Heart left ventricle (tissue), 16 donors: ENCODE measurements at places on chromosomes 6 and 20. TPM values are rescaled to one million over a fixed set of nuclear protein-coding genes. Genes with fewer than 3 reads are reported as not detected.
A peak's percentile ranks its signal among the peaks of the same experiment; 100 is the strongest.

GRCh38 chr6:150600010-150600300 is 270 bp downstream of the PLEKHG1 start:
- no peak for DNase-seq
- no peaks in the 10 kb centered on the region for H3K4me1 ChIP-seq
- peak overlapping the region; percentile 89 for H3K27ac ChIP-seq
- H3K27me3 ChIP-seq, result no peaks in the 10 kb centered on the region

- no peak overlapping the region for H3K4me3 ChIP-seq
- H3K4me1 ChIP-seq, result no peaks in the 10 kb centered on the region
- no peak for DNase-seq
- no peak overlapping the region for H3K27ac ChIP-seq
- H3K36me3 ChIP-seq, result no peaks in the 10 kb centered on the region
- no peaks in the 10 kb centered on the region for H3K27me3 ChIP-seq
Observed at GRCh38 chr6:116157391-116157790, 31.5 kb upstream of the COL10A1 start.

GRCh38 chr6:26336355-26337198 is 28.4 kb upstream of the BTN3A2 start:
- no peak for DNase-seq
- H3K36me3 ChIP-seq, result no peaks in the 10 kb centered on the region
- peaks cover 27% of the 10 kb centered on the region for H3K27me3 ChIP-seq
- H3K4me1 ChIP-seq, result peaks cover 22% of the 10 kb centered on the region

- no peak for DNase-seq
- H3K4me3 ChIP-seq, result no peak overlapping the region
- H3K36me3 ChIP-seq, result no peaks in the 10 kb centered on the region
- H3K4me1 ChIP-seq, result no peaks in the 10 kb centered on the region
Observed at GRCh38 chr6:42512579-42512978, 51.2 kb upstream of the UBR2 start.

The HDGFL1 gene
- not detected for total RNA-seq

GRCh38 chr20:59095140-59095539 is 52.6 kb upstream of the PRELID3B start:
- H3K27me3 ChIP-seq, result no peaks in the 10 kb centered on the region
- H3K4me1 ChIP-seq, result no peaks in the 10 kb centered on the region

The SLPI gene
- not detected for total RNA-seq

DNA sequence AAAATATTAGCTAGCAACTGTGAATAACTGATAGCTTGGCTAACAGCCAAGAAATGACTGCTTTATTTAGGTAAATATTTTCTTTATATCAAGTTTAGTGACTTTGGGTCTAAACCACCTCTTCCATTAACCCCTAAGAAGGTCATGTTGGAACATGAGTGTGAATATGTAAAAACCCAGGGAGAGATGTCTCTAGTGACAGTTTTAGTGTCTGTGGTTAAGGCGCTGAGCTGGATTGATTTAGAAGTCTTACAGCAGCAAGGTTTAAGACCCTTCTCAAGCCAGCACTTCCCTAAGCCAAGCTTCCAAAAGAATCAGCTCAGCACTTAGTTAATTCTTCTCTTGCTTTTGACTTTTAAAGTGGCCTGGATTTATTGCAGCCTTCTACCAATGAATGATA is 11.4 kb upstream of the SIRT5 start:
- H3K27ac ChIP-seq, result no peak overlapping the region
- H3K4me3 ChIP-seq, result no peak overlapping the region
- no peaks in the 10 kb centered on the region for H3K27me3 ChIP-seq

The R3HDML gene
- not detected for total RNA-seq

DNA sequence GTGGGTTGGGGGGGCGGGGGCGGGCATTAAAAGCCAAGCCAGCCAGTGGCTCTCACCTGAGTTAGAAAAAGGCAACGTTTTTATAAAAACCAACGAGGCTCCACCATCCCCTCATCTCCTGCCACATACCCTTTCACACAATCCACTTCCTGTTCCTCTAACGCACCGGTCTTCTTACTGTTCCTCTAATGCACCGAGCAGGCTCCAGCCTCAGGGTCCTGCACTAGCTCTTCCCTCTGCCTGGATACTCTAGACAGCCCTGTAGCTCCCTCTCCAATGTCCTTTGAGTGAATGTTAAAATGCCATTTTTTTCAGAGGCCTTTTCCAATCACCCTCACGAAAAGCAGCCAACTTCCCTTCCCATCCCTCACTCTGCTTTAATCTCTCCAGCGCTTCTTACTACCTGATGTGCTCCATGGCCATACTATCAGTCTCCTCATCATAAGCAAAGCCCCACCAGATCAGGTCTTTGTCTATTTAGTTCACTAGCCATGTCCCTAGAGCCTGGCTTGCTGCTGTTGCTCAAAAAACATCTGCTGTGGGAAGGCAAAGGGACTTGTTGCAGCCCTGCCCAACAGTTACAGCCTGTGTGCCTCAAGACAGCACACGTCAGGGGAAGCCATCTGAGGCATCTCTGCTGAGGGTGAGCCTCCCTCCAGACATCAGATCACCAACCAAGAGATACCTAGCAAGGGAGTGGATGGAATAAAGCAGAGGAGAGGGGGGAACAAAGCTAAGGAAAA is 3.9 kb downstream of the FKBP1A start:
- no peak for DNase-seq
- H3K27me3 ChIP-seq, result no peaks in the 10 kb centered on the region
- peaks cover 7% of the 10 kb centered on the region for H3K36me3 ChIP-seq

DNA sequence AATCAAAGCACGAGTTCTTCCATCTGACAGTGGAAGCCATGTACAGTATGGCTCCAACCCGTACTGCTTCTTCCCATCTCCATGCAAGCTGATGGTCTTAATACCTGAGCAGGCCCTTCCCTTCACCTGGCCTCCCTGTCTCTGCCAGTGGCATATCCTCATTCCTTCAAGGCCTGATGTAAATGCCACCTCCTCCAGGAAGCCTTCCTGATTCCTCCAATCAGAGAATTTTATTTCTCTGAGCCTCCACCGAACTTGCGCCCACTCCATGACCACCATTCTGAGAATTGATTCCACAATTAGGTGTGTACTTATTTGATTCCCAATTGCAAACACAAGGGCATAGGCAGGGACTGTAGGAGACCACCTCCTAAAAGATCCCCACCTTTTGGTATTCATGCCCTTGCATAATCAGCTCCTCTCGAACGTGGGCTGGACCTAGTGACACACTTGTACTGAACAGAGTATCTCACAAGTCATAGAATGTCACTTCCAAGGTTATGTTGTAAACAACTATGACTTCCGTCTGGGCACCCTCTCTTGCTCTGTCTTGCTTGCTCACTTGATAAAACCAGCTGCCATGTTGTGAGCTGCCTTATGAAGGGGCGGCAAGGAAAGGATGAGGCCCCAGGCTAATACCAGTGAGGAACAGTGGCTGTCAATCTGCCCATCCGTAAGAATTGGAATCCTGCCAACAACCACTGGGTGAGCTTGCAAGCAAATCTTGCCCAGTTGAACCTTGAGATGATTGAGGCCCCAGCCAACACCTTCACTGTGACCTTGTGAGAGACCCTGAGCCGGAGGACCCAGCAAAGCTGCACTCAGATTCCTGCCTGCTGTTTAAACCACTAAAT is 38.8 kb downstream of the CPNE5 start:
- H3K27me3 ChIP-seq, result no peaks in the 10 kb centered on the region
- H3K4me3 ChIP-seq, result no peak overlapping the region
- DNase-seq, result no peak
- H3K36me3 ChIP-seq, result no peaks in the 10 kb centered on the region

DNA sequence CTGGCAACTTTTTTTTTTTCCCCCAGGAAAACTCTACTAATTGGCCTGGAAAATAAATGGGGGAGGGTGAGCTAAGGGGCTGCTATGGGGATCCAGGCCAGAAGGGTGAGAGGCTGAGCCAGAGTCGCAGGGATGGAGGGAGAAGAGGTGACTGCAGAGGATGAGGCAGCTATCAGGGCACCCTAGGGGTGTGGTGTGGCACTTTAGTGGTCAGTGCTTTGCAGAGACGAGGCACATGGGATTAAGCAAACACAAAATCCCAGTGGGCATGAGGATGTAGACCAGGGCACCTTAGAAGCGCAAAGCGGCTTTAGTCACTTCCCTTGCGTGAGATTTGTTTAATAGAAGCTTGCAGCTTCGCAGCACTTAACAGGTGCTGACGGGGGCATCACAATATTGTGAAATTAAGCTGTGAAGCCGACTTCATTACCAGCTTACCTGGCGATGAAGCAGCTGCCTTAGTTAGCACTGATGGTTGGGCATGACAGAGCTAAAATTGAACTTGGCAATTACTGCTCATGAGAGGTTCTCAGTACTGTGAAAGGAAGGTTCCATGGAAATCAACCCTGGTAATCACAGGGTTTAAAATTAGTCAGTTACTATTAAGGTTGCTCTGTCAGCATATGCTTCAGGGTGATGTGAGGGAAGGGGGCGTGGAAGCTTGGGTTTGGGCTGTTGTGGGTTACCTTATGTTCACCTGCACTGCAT is 26.0 kb downstream of the TOX2 start:
- DNase-seq, result no peak
- no peak overlapping the region for H3K4me3 ChIP-seq
- peak overlapping the region; percentile 68 for H3K27ac ChIP-seq
- H3K4me1 ChIP-seq, result no peaks in the 10 kb centered on the region

GRCh38 chr6:93550551-93551276 is 131.4 kb upstream of the EPHA7 start:
- no peak for DNase-seq
- no peak overlapping the region for H3K4me3 ChIP-seq
- H3K36me3 ChIP-seq, result no peaks in the 10 kb centered on the region
- H3K27ac ChIP-seq, result no peak overlapping the region
- H3K27me3 ChIP-seq, result no peaks in the 10 kb centered on the region

The TINAG gene
- total RNA-seq, result 0.56 TPM

GRCh38 chr20:38671186-38671585 is 53.1 kb upstream of the SLC32A1 start:
- H3K27me3 ChIP-seq, result peaks cover 24% of the 10 kb centered on the region
- H3K36me3 ChIP-seq, result no peaks in the 10 kb centered on the region
- H3K4me3 ChIP-seq, result no peak overlapping the region
- no peak for DNase-seq

DNA sequence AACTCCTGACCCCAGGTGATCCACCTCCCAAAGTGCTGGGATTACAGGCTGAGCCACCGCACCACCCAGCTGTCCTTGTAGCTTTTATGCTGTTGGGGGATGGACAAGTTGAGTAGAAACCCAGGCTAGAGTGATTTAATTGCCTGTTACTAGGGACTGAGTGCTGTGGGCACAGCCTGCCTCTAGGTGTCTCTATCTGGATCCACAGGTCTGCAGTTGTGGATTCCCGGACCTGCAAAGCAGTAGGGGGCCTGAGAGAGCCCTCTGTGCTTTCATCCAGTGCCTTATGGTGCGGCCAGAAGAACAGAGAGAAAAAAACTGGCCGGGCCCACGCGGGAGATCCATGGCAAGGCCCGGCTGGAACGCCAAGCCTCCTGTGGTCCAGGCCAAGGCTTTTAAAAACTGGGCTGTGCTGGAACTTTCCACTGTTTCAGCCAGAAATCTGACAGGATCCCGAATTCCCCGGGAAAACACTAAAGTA is 5.2 kb downstream of the SIRPA start:
- H3K36me3 ChIP-seq, result peaks cover 37% of the 10 kb centered on the region
- no peaks in the 10 kb centered on the region for H3K27me3 ChIP-seq
- DNase-seq, result peak; percentile 61
- peaks cover 42% of the 10 kb centered on the region for H3K4me1 ChIP-seq
- H3K27ac ChIP-seq, result peak overlapping the region; percentile 41

GRCh38 chr6:37851997-37852524 is 32.5 kb downstream of the ZFAND3 start:
- no peaks in the 10 kb centered on the region for H3K36me3 ChIP-seq
- no peak for DNase-seq
- H3K27ac ChIP-seq, result no peak overlapping the region
- no peaks in the 10 kb centered on the region for H3K27me3 ChIP-seq
- H3K4me1 ChIP-seq, result peaks cover 24% of the 10 kb centered on the region

The PRDM13 gene
- not detected for total RNA-seq

The CRISP2 gene
- not detected for total RNA-seq

DNA sequence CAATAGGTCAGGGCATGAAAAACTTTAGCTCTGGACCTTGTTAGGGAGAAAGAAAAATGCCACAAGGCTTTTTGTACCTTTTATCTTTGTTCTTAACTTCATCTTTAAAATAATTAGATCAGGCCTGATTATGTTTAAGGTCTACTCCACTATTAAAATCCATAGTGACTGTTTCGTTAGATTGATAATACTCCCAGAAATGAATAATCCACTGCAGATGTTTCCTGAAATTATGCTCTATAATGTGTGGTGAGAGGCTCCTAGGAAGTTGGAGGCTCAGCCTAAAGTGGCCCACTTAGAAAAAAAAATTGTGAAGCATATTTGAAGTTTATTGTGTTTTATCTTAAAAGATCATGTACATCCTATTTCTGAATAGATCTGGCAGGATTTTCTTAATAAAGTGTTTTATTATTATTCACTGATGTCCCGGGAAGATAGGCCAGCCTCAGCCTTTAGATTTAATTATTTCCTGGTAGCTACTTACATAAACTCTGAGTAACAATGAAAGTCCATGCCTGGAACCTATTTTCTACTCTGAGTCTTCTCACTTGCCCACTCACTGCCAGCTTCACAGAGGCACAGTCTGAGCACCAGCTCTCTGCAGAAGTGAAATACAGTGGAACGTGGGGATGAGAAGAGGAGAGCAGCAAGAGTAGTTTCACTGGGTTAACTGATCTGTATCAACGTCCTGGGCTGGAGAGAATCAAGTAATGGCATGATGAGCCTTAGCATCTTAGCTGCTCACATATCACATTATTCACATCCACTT is 126.8 kb upstream of the TMEM170B start:
- DNase-seq, result no peak
- H3K27me3 ChIP-seq, result no peaks in the 10 kb centered on the region
- H3K4me1 ChIP-seq, result peaks cover 6% of the 10 kb centered on the region

- no peak overlapping the region for H3K27ac ChIP-seq
- no peaks in the 10 kb centered on the region for H3K36me3 ChIP-seq
Observed at GRCh38 chr6:92132457-92132856, 1286.9 kb downstream of the EPHA7 start.

- H3K4me3 ChIP-seq, result no peak overlapping the region
- H3K4me1 ChIP-seq, result no peaks in the 10 kb centered on the region
- peaks cover 15% of the 10 kb centered on the region for H3K27me3 ChIP-seq
Observed at GRCh38 chr20:24838546-24839535, 110.2 kb upstream of the CST7 start.
